H1 (cell line): ENCODE measurements at places on chromosomes 1 and 21.

DNA sequence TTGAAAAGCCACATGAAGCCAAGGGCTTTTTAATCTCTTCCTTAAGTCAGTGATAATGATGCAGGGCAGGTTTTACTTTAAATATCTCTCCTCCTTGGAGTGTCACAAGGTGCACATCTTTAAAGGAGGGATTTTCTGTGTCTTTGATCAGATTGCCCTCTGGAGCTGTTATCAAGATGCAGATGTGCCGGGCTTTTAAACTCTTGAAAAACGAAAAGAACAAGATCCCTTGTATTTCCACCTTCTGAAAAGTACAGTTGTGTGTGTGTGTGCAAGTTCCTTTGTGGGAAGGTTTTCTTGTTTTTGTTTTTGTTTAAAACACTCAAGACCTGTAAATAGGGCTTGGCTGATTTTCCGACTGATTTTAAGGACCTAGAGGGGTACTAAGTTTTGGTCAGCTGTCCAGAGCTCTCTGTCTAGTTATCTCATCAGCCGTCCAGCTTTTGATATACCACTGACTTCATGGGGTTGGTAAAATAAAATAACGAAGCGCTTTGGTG, 1.6 kb downstream of the MARK1 start:
- no peaks in the 10 kb centered on the region for H3K27me3 ChIP-seq
- DNase-seq = no peak
- H3K27ac ChIP-seq = no peak overlapping the region
- peak overlapping the region; percentile 80 for H3K4me3 ChIP-seq

DNA sequence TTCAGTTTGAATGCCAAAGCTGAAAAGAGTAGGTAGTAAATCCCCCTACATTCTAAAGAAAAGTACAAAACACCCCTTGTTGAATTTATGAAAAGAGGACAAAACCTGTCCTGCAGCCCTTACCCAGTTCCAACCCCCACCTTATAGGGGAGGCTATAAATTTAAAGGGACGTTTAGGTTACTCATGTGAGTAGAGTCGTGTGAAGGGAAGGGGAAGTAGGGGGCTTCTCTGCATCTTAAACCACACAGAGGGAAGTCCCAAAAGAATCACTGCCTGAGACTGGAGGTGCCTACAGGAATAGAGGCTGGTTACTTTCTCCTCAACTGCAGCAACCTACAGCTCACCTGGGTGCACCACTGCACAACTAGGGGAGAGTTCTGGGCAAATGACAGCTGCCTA, 36.7 kb upstream of the KIRREL1 start:
- H3K4me1 ChIP-seq = no peaks in the 10 kb centered on the region
- no peak for DNase-seq
- H3K27me3 ChIP-seq = peaks cover 1% of the 10 kb centered on the region; the same call in 1 of the 2 replicates
- H3K36me3 ChIP-seq = no peaks in the 10 kb centered on the region
- H3K27ac ChIP-seq = no peak overlapping the region

- H3K36me3 ChIP-seq = no peaks in the 10 kb centered on the region
- peak overlapping the region; percentile 34; the same call in 1 of the 2 replicates for H3K4me3 ChIP-seq
- peaks cover 3% of the 10 kb centered on the region for H3K4me1 ChIP-seq
- H3K27ac ChIP-seq = no peak overlapping the region
- DNase-seq = peak; percentile 92
- H3K27me3 ChIP-seq = peaks cover 16% of the 10 kb centered on the region
Observed at GRCh38 chr1:202192770-202193613, 607 bp upstream of the LGR6 start.

- no peak overlapping the region for H3K4me3 ChIP-seq
- no peak overlapping the region for H3K27ac ChIP-seq
- H3K27me3 ChIP-seq = no peaks in the 10 kb centered on the region
- no peaks in the 10 kb centered on the region for H3K36me3 ChIP-seq
- H3K4me1 ChIP-seq = no peaks in the 10 kb centered on the region
- DNase-seq = no peak
Observed at GRCh38 chr1:39819091-39819812, 30.6 kb upstream of the BMP8B start.

DNA sequence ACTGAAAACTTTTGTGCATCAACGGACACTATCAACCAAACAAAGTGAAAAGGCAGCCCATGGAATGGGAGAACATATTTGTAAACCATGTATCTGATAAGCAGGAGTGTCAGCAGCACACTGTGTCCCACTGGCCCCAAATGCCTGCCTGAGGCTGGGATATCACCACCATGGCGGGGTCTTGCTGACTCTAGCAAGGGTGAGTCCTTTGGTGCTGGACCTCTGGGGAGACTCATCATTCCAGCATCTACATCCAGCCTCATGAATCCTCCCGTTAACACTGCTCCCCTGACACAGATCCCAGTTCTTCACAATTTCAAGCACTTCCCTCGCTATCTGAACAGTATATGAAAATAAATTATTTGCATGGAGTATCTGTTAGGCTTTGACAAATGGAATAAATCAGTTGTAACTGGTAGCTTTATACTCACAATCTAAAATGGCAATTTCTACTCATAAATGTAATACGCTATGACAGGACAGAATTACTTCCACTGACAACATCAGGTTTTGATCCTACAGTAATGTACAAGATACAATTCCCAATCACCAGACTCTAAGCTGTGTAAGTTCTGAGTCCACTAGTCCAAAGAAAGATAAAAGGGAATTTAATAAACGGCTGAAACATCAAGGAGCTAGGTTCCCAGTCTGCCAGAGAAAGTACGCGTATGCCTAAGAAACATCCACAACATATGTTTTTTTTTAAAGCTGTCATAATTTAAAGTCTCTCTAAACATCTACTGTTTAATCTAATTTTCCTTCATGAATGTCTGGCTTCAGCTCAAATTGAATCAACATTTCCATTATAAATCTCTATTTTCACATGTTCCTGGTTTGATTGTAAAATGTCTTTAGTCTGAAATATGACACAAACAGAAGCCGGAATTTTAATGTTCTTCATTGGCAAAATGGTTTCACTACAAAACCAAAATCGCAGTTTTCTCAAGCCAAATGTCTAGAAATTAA, 95.1 kb downstream of the SIPA1L2 start:
- H3K36me3 ChIP-seq = no peaks in the 10 kb centered on the region
- H3K27me3 ChIP-seq = no peaks in the 10 kb centered on the region
- H3K27ac ChIP-seq = no peak overlapping the region

GRCh38 chr1:10122926-10123325, 87.4 kb upstream of the KIF1B start:
- H3K4me1 ChIP-seq = no peaks in the 10 kb centered on the region
- no peak overlapping the region for H3K4me3 ChIP-seq
- DNase-seq = no peak
- H3K36me3 ChIP-seq = peaks cover 31% of the 10 kb centered on the region
- no peaks in the 10 kb centered on the region for H3K27me3 ChIP-seq

DNA sequence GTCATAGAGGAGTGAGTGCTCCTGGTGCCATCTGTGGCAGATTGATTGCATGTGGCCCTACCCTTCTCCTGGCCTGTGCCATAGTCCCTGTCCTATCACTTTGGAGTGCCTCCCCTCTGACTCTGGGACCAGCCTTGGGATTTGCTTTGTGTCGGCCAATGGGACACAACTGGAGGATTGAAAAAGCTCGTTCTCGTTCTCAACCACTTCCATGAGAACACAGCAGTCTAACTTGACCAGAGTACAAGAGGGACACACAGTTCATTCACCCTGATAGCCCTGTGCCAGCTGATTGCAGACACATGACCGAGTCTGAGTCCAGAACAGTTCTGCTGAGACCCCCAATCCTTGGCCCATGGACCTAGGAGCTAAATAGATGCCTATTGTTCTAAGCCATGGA, 47.8 kb downstream of the C1orf198 start:
- H3K36me3 ChIP-seq = no peaks in the 10 kb centered on the region
- H3K27ac ChIP-seq = no peak overlapping the region
- no peak overlapping the region for H3K4me3 ChIP-seq
- DNase-seq = no peak
- H3K27me3 ChIP-seq = no peaks in the 10 kb centered on the region

- H3K27ac ChIP-seq = no peak overlapping the region
- no peaks in the 10 kb centered on the region for H3K36me3 ChIP-seq
- H3K4me1 ChIP-seq = no peaks in the 10 kb centered on the region
- H3K4me3 ChIP-seq = no peak overlapping the region
- no peaks in the 10 kb centered on the region for H3K27me3 ChIP-seq
Observed at GRCh38 chr21:40797891-40798290, 49.1 kb downstream of the DSCAM start.

DNA sequence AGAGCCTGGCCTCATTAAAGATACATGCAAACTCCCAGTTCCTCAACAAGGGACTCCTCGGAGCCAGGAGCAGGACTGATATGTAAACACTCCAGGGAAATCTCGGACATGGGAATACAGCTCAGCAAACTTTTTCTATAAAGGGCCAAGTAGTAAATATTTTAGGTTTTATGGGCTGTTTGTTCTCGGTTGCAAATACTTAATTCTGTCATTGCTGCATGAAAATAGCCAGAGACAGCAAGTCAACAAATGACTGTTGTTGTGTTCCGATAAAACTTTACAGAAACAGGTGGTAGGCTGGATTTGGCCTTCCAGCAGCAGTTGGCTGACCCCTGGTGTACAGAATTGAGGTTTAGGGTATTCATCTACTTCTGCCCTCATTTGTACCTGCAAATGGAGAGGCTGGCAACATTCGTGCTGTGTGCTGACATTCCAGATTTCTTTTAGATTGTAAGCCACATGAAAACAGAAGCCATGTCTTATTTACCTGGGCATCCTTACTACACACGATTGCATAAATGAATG, 360.3 kb downstream of the NTNG1 start:
- no peak overlapping the region for H3K4me3 ChIP-seq
- H3K27ac ChIP-seq = no peak overlapping the region
- H3K36me3 ChIP-seq = no peaks in the 10 kb centered on the region
- H3K4me1 ChIP-seq = no peaks in the 10 kb centered on the region

DNA sequence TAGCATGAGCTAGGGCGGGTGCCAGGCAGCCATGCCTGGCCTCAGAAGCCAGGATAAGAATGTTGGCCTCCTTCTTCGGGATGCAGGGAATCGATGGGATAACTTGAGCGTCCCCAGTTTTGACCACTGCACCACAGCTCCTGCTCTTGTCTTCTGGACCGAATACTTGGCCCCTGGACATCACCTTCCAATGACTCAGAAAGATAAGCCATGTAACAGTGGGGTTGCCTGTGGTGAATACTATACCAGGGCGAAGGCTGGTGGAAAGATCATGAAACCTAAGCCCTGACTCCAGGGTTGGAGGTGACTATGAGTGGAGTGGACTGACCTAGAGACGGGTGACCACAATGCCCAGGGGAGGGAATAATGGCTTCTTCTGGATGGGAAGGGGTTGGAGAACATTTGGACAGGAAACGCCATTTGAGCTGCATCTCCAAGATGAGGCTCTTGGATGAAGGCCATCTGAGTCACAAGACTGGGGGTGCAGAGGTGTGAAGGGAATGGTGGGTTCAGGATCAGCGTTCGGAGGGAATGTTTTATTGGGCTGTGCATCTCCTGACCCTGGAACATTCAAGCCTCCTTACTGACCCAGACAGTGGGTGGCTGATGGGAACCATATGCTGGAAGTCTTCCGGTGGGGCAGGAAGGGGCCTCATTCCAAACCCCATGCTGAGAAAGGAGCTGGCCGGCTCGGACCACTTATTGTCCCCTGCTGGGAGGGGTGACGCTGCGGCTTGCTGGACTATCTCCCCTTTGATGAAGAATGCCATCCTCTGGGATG, 18.5 kb upstream of the KCNE2 start:
- H3K4me1 ChIP-seq = no peaks in the 10 kb centered on the region
- H3K27me3 ChIP-seq = no peaks in the 10 kb centered on the region
- H3K36me3 ChIP-seq = no peaks in the 10 kb centered on the region
- no peak for DNase-seq
